Activated T-helper 1 cell treated with anti-CD3 and anti-CD28 coated beads, Interleukin-12 subunit alpha, Interleukin-12 subunit beta, Interleukin-2, Interleukin-4 antibody, amounts not matched to agents 30 ng/mL and 10 ng/mL and 1 ng/mL, durations not matched to agents 14 hours and 24 hours and 36 hours (primary cell): ENCODE measurements at places on chromosomes 13 and 19. TPM values are rescaled to one million over a fixed set of nuclear protein-coding genes. Genes with fewer than 3 reads are reported as not detected.

- H3K27ac ChIP-seq, result peak overlapping the region; percentile 78
- H3K4me1 ChIP-seq, result peaks cover 65% of the 10 kb centered on the region
- no peak for DNase-seq
Measured at GRCh38 chr13:113491982-113492381, 1.5 kb upstream of the DCUN1D2 start.

DNA sequence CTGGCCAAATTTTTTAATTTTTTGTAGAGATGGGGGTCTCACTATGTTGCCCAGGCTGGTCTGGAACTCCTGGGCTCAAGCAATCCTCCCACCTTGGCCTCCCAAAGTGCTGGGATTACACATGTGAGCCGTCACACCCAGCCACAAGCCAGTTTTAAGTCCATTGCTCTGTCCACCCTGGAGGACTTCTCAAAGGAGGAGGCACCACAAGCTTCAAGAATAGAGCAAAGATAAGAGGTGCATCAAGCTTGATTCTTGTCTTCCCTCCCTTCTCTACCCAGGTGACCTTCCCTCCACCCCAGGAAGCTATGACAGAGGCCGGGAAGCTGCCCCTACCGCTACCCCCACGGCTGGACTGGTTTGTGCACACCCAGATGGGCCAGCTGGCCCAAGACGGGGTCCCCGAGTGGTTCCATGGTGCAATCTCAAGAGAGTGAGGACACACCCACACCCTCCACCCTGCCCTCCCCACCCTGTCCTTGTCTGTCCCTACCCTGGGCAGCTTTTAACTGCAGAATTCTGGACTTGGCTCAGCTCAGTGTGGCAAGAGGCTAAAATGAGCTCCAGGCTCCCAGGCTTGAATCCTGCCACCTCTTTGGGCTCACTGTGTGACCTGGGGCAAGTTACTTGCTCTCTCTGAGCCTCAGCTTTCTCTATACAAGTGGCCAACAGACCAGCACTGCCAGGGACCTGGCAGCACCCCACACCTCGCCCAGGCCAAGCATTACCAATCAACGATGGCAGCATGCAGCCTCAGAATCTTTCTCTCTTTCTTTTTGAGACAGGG is 5.2 kb downstream of the HSH2D start:
- peak overlapping the region; percentile 11 for H3K4me3 ChIP-seq
- no peaks in the 10 kb centered on the region for H3K27me3 ChIP-seq
- peaks cover 31% of the 10 kb centered on the region for H3K4me1 ChIP-seq
- peaks cover 24% of the 10 kb centered on the region for H3K36me3 ChIP-seq
- no peak for DNase-seq
- H3K27ac ChIP-seq, result peak overlapping the region; percentile 87

DNA sequence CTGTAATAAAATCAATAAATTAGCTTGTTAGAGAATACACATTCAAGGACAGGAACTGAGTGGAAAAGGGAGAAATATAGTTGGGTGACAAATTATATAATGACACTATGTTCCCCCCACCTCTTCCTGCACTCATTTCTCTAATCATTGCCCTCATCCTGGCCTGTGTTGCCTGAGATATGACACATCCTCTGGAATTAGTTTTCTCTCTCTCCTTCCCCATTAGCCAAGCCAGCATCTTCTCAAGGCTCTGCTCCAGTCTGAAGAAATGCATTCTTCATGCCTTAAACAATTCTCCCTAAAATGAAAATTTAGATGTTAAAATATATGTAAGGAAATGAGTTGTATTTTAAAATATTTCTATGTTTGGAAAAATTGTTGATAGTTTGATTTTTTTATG is 280.3 kb downstream of the POU4F1 start:
- no peak for DNase-seq
- no peaks in the 10 kb centered on the region for H3K27me3 ChIP-seq
- no peaks in the 10 kb centered on the region for H3K36me3 ChIP-seq

The KLF1 gene
- total RNA-seq, result 0.80 and 1.3 TPM in 2 replicates

The ZNF665 gene
- 1.6 and 2.6 TPM in 2 replicates for total RNA-seq

The ZNF534 gene
- total RNA-seq, result not detected in 2 replicates

The ZNF296 gene
- 4.3 and 4.7 TPM in 2 replicates for total RNA-seq
